ENCODE measurements at places on chromosomes 4 and X.
A peak's percentile ranks its signal among the peaks of the same experiment; 100 is the strongest.

- DNase-seq, result no peak
Measured at GRCh38 chr4:56906489-56907393, 959 bp upstream of the REST start.

DNA sequence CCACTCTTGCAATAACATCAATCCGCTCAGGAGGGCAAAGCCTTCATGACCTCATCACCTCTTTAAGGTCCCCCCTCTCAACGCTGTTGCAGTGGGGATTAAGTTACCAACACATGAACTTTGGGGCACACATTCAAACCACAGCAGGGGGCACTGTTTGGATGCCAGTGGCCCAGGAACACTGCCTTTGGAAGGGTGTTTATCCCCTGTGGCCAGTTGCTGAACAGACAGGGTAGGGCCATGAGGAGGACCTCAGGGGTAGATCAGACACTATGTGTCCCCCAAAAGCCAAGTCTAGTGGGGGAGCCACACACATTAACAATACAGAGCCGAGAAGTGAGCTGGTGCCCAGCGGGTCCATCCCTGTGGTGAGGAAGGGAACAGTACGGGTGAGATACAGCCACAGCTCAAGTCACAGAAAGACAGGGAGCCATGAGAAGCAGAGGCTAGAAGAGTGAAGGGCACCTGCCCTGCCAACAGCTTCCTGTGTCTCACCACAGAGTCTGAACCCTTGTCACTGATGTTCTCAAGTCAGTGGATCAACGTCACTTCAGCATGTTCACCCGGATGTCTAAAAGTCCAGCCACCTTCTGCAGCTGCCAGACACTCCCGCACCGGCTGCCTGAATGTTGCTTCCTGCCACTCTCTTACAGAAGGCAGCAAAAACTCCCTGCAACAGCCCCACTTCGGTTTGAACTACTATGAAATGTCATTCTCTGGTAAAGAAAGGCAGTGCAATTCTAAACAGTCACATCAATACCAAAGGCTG is 19.9 kb upstream of the MXD4 start:
- no peak for DNase-seq

DNA sequence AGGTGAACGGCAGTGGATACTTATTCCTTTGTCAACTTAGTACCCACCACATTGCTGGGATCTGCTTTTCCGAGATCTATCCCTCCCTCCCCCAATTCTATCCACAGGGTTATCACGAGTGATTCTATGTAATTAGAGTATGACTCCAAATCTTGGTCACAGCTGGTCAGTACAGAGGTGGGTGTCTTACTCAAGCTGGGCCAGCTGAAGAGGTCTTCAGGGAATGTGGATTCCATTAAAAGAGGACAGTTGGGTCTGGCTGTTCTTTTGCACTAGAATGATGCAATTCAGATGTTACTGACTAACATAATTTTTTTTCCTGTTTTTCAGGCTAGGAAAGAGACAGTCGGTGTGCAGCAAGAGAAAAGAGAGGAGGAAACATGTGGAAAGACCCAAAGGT is 92.3 kb downstream of the HS3ST1 start:
- no peak for DNase-seq

- DNase-seq, result no peak
Measured at GRCh38 chr4:3630598-3631543, 98.6 kb upstream of the LRPAP1 start.

DNA sequence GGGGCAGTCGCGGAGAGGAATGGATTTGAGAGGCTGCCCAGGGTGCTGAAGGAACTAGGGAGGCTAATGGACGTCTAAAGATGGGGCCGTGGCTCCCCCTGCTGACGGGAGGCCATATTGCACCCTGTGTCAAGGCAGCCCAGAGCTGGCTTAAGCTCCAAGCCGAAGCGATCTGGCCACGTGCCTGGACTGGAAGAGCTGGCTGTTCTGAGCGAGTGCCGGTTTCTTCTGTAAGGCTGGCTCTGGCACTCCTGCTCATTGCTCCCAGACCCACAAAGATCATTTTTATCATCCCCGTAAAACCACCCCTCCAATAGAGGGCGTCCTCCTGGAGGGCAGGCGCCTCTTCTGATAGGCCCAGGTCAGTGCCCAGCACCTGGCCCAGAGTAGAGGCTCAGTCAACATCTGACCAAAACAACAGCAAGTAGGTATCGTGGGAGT is 5.6 kb downstream of the PNCK start:
- peak; percentile 60 for DNase-seq

DNA sequence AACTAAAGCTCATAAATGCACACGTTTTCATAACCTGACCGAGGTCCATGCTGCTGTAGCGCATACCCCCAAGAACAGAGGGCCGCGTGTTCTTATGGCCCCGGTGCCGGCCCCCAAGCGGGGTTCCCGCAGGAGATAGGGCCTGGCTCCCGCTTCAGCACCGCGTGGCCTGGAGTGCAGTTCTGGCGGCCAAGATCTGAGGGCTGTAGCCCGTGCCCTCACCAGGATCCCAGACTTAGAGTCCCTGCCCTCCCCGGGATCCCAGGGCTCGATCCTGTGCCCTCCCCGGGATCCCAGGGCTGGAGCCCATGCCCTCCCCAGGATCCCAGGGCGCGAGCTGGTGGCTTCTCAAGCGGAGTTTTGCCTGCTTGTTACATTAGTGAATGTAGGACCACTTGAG is 1.0 kb upstream of the GRPEL1 start:
- DNase-seq, result no peak

- DNase-seq, result no peak
Measured at GRCh38 chr4:74190919-74191397, 33.0 kb downstream of the MTHFD2L start.

All from Caki2 (cell line).